ENCODE measurements at places on chromosomes 2 and 18. TPM values are rescaled to one million over a fixed set of nuclear protein-coding genes. Genes with fewer than 3 reads are reported as not detected.

NT5C1B gene
- not detected for total RNA-seq

DCDC2C gene
- total RNA-seq = not detected

MREG gene
- 0.82 TPM for total RNA-seq

LAMA3 gene
- 3.6 TPM for total RNA-seq

OTX1 gene
- total RNA-seq = not detected

SPP2 gene
- total RNA-seq = not detected

KLHL41 gene
- total RNA-seq = 82.1 TPM

ATF2 gene
- 31.1 TPM for total RNA-seq

SIX3 gene
- total RNA-seq = not detected

AQP12A gene
- not detected for total RNA-seq

GCKR gene
- total RNA-seq = 0.44 TPM

SSB gene
- 55.2 TPM for total RNA-seq

ARHGAP15 gene
- 6.5 TPM for total RNA-seq

ORC2 gene
- total RNA-seq = 23.1 TPM

BARD1 gene
- total RNA-seq = 16.9 TPM

PDK1 gene
- 35.1 TPM for total RNA-seq

SLC9A2 gene
- not detected for total RNA-seq

PPIG gene
- 49.4 TPM for total RNA-seq

PROKR1 gene
- not detected for total RNA-seq

CAPN14 gene
- 0.08 TPM for total RNA-seq

YES1 gene
- total RNA-seq = 25.0 TPM

PARD3B gene
- 15.6 TPM for total RNA-seq

IL1RL1 gene
- total RNA-seq = 2.4 TPM

RAB6C gene
- total RNA-seq = not detected

MC4R gene
- total RNA-seq = not detected

TPRKB gene
- total RNA-seq = 23.4 TPM

LCLAT1 gene
- total RNA-seq = 15.8 TPM

ALPG gene
- not detected for total RNA-seq
